ENCODE measurements at places on chromosomes 3 and 15. TPM values are rescaled to one million over a fixed set of nuclear protein-coding genes. Genes with fewer than 3 reads are reported as not detected.

The CCR8 gene
- total RNA-seq: not detected

The LNP1 gene
- 7.6 TPM for total RNA-seq

The ADAMTS17 gene
- total RNA-seq: 6.1 TPM

The STAC gene
- 3.9 TPM for total RNA-seq

The CCDC80 gene
- total RNA-seq: 5.4 TPM

The TMEM45A gene
- total RNA-seq: 3.7 TPM

The TRPM1 gene
- total RNA-seq: not detected

The GUCA1C gene
- not detected for total RNA-seq

The GOLGA6L10 gene
- total RNA-seq: 6.4 TPM

The LRRC2 gene
- total RNA-seq: 2.5 TPM

The CAMP gene
- total RNA-seq: not detected

The MED12L gene
- 5.4 TPM for total RNA-seq

The CFAP92 gene
- 1.2 TPM for total RNA-seq

The GOLGA8T gene
- 0.49 TPM for total RNA-seq

The DUT gene
- total RNA-seq: 47.5 TPM

The DLL4 gene
- 3.4 TPM for total RNA-seq

The RLBP1 gene
- 0.98 TPM for total RNA-seq

The ATOSA gene
- 52.6 TPM for total RNA-seq

The HEMK1 gene
- 2.5 TPM for total RNA-seq

The LOXL1 gene
- total RNA-seq: 3.0 TPM

The CATSPER2 gene
- 4.2 TPM for total RNA-seq

The SLC22A14 gene
- 0.25 TPM for total RNA-seq

The CP gene
- 0.98 TPM for total RNA-seq

The SPINK8 gene
- total RNA-seq: not detected

The ALG1L2 gene
- not detected for total RNA-seq

The LSAMP gene
- 97.1 TPM for total RNA-seq

The SCAMP5 gene
- total RNA-seq: 49.2 TPM

All from temporal lobe (tissue), 4 donors.